Activated CD4-positive, CD25-positive, alpha-beta regulatory T cell treated with anti-CD3 and anti-CD28 coated beads, Interleukin-2, amount 50 U/mL, for 24 hours (primary cell): ENCODE measurements at places on chromosomes 4 and X.

DNA sequence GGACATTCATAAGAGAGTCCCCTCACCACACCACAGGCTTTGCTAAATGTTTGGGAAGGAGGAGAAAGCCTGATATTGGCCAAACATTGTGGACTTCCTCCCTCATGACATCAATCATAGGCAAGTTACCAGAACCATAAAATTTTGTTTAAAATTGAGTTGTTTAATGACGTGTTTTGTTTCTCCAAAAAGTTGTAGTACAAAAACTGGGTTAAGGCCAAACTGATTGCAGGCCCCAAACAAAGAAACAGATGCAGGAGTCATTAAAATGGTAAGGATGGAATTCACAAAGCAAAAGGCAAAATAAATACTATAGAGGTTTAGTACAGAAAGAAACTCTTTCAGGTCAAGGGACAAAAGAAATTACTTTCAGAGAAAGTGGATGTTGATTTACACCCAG, 3.9 kb upstream of the ODAM start:
- ATAC-seq = no peak

DNA sequence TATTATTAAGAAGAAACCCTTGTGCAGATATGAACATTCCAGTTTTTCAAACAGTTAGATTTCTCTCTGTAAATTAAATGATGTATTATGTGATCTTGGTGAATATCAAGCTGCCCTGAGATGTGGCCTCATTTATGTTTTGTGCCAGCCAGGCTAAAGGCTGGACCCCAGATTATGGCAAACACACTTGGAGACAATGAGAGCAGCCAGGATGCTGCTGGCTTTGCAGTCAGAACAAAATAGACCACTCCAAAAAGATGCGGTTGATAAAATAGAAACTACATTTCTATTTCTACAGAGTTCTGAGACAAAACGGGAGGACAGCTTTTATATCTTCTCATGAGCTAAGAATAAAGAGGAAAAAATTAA, 296.5 kb downstream of the PPP3CA start:
- no peak for ATAC-seq

GRCh38 chr4:37815591-37815990, 10.9 kb upstream of the PGM2 start:
- ATAC-seq = no peak

DNA sequence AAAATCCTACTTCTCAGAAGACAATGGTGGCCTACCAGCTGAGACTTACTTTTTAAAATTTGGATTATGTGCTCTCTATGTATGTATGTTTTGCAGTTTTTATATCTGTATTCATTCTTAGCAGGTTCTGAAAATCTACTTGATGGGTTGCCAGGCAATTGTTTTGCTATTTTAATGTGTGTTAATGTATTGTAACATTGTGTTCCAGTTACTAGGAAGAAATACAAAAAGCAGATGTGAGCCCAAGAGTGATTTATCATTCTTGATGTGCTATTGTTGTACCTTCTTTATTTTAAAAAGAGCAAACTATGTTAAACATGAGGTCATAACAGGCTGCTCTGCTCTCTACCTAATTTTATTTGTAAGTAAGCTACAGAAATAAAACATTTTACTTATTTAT, 81.9 kb downstream of the REPS2 start:
- no peak for ATAC-seq

- no peak for ATAC-seq
Observed at GRCh38 chrX:69431420-69431819, 72.7 kb upstream of the NALF2 start.

- ATAC-seq = no peak
Observed at GRCh38 chr4:10577508-10578426, 106.8 kb downstream of the CLNK start.

- no peak for ATAC-seq
Observed at GRCh38 chr4:121789455-121789854, 11.7 kb upstream of the EXOSC9 start.

- no peak for ATAC-seq
Observed at GRCh38 chr4:153028535-153028934, 92.4 kb downstream of the FHDC1 start.

DNA sequence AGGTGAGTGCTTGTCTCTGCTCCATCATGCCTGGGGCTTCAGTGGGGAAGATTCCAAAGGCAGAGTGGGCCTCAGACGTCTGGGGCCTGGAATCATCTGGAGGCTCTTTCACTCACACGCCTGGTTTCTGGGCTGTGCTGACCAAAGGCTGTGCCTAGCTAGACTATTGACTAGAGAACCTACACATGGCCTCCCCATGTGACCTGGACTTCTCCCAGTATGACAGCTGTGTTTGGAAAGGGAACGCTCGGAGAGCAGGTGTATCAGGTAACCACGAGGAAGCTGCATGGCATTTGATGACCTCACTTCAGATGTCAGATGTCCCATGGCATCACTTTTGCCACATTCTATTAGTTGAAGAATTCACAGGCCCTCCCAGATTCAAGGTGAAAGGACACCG, 51.0 kb downstream of the ADGRL3 start:
- no peak for ATAC-seq

- no peak for ATAC-seq
Observed at GRCh38 chrX:11437642-11438379, 144.6 kb downstream of the AMELX start.

DNA sequence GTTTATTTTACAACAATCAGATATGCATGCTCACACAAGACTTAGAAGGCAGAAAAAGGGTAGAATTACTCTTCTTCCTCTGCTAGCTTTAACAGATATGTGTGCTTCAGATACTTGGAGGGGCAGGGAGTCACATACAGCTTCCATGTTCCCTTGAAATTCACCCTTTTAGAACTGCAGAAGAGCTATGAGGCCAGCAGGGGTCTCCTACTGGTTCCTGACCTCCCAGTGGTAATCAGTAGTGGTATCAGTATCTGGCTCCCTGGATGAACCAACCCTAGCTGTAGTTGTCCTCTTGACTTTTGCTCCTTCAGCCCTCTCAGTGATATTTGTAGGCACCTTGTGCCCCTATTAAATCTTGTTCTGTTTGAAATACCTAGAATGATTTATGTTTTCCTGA, 81.5 kb downstream of the RCHY1 start:
- no peak for ATAC-seq

GRCh38 chr4:159655547-159655946, 552.7 kb downstream of the RAPGEF2 start:
- ATAC-seq = no peak

- ATAC-seq = no peak
Observed at GRCh38 chrX:49988143-49988542, 65.7 kb downstream of the CLCN5 start.

DNA sequence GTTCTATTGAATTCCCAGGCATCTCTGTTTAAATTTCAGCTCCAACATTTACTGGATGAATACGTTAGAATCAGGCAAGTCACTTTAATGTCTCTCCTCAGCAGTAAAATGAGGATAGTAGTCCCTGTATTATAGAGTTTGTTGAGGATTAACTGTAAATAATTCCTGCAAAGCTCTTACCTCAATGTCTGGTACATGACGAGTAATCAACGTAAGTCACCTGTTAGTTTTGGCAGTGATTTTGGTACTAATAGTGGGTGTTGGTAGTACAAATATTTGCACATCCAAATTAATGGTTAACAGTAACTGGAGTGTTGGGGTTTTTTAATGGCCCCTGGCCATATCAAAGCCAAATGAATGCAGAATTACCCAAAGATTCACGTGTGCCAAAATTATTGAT, 189.8 kb upstream of the GALNT7 start:
- ATAC-seq = no peak

DNA sequence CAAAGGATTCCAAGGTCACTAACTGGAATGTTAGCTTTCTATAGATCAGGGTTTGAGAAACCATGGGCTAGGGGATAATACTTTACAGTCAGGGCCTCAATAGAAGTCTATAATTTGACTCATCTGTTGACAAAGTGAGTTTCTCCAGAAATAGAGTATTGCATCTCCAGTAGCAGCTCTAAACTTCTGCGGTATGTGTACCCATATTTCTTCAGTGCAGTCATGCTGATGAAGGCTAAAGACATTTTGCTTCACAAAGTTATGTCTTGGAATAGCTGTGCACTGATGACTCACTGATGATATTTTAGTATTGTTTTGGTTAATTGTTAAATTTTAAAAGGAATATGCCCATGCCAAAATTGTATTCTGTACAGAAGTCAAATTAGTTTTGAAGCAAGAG, 464.9 kb upstream of the AMOT start:
- ATAC-seq = no peak

GRCh38 chr4:143184217-143184502, 557 bp upstream of the USP38 start:
- peak; percentile 18 for ATAC-seq

GRCh38 chrX:133859860-133860259, 125.5 kb downstream of the GPC3 start:
- no peak for ATAC-seq

DNA sequence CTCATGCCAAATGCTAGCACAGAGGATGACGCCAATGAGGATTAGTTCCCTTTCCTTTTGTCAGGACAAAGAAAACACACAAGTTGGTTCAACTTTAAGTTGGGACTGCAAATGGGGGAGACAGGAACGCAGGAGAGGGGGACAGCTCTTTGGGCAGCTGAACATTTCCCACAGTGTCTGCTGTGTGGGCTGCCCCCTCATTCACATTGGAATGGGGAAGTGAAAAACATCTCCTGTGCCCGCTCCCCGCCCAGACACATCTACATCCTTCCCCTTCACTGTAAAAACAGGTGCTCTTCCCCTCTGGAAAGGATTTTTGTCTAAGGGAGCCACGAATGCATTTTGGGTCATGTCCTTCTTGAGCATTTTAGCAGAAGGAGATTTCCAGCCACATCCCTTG, 44.5 kb upstream of the TBC1D9 start:
- ATAC-seq = no peak

DNA sequence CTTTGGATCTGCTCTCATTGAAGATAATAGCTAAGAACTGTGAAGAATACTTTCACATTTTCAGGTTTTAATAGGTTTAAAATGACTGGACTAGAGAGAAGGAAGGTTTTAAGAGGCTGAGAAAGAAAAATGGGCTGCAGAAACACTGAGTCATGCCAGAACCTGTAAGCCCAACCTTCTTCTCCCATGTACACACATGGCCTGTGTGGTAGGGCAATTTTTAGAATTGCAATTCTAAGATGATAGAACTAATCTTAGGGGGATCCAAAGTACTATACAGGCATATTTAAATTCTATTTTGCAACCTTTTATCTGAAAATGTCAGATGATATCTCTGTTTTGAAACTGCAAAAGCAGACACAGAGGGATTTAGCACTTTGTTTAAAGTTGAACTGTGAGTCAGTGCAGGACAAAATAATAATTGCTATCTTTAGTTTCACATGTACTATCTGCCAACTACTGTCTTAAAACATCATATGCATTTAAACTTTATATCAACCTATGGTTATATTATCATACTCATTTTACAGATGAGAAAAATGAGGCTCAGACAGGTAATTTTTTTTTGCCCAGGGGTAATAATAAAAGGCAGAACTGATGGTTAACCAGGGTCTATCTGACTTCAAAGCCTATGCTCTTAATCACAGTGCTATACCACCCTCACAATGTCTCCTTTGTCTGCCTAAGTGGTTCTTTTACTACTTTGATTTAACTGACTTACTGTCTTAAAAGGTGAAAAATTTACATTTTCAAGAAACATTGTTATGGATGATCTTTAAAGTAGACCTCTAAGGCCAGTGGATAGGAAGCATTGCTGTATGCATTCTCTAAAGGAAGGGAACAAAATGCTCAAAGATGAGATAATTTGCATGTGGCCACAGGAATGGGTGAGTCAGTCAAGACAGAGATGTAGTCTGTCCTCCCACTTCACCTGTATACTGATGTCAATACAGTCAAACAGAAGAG, 4.3 kb downstream of the TMPRSS11E start:
- ATAC-seq = peak; percentile 65

DNA sequence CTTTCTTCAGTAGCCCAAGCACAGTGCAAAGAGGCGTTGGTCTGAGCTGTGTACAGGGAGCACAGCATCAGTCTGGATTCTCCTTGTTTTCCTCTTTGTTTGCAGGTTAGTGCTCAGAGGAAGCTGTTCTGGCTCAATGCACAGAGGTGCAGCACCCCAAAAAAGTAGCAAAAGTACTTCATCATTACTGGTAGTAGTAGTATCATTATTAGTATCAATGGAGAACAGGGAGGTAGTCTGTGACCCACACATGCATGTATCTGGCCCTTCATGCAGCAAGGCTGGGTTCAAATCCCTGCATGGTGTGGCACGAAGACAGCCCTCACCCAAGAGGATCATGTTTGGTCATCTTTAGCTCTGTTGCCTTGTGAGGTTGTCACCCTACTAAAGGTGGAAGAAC, 68.7 kb downstream of the CXXC4 start:
- no peak for ATAC-seq

GRCh38 chrX:40147971-40148370, 50.2 kb upstream of the BCOR start:
- ATAC-seq = no peak

DNA sequence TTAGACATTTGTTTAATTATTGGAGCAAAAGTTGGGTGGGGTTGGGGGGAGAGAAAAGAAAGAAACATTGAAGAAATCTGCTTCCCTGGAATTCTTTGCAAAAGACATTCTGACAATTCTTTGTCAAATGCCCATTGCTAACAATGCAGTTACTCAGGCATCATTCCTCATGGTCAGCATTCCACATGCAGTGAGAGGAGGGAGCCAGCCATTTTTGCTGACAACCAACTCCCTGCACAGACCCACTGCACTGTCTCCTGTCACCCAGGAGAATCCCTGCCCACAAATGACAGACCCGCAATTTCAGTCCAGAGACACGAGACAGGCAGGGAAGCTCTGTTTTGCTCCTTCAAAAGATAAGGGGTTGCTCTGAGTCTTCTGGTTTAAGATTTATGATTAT, 985.1 kb upstream of the SLIT2 start:
- no peak for ATAC-seq

GRCh38 chrX:72127332-72127731, 4.4 kb downstream of the RTL5 start:
- no peak for ATAC-seq
